ENCODE measurements at places on chromosomes 3 and 15.

GRCh38 chr15:73168487-73168886 lies 116.2 kb downstream of the NEO1 start:
- no peak for DNase-seq

DNA sequence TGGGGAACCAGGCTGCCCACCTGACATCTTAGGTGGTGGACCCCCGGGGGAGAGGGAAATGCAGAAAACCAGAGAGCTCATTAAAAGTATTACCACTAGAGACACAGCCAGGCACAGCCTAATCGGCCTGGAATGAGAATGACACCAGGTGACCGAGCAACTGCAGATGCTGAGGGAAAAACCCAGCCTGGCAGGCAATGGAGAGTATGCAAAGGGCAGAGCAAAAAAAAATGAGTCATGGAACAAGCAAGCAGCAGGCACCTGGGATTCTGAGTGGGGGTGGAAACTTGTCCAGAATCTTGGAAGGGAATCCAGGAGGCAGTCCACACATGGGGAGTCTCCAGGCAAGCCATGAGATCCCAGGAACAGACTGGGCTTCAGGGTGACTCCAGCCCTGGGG lies 183.7 kb upstream of the LRRN1 start:
- DNase-seq, result no peak

DNA sequence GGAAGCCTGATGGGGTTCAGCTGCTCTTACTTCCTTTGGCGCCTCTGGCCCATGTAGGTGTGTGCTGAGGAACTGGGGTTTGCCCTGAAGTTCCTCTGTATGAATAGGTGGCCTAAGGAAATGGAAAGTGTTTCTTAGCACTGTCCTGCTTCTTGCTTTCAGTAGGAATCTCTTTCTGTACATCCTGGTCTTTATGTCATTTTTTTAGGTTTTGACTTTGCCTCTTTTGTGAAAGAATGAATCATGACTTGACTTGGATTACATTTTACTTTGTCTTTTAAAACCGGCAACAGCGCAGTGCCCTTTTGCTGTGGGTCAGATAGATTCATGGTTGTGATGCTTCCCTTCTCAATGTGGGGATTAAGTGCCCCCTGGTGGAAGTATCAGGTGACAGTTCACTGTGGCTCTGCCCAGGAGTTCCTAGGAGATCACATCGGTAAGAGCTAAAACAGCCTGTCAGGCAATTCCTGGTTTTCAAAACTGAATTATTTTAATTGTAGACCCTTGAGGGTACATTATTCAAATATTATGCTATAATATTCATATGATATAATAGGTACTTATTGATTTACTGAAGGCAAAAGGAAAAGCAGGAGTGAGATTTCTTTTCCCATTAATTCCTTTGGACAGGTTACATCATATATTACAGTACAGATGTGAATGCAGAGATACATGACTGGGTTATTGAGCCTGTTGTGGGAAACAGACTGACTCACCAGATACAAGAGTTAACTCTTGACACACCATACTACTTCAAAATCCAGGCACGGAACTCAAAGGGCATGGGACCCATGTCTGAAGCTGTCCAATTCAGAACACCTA lies 95.4 kb downstream of the HCN4 start:
- peak; percentile 19 for DNase-seq

DNA sequence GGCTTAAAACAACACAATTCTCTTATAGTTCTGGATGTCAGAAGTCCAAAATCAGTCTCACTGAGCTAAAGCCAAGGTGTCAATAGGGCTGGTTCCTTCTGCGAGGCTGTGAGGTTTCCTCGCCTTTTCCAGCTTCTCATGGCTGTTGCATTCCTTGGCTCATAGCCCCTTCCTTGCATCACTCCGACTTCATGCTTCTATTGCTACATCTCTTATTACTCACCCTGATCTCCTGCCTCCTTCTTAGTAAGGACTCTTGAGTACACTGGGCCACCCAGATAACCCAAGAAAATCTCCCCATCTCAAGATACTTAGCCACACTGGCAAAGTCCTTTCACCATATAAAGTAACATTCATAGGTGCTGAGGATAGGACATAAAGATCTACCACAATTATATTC lies 193.9 kb downstream of the ADAMTS17 start:
- no peak for DNase-seq

GRCh38 chr3:171524921-171525310 lies 64.7 kb upstream of the TNIK start:
- DNase-seq, result no peak

- no peak for DNase-seq
Measured at GRCh38 chr3:20552605-20553275, 366.7 kb upstream of the SGO1 start.

DNA sequence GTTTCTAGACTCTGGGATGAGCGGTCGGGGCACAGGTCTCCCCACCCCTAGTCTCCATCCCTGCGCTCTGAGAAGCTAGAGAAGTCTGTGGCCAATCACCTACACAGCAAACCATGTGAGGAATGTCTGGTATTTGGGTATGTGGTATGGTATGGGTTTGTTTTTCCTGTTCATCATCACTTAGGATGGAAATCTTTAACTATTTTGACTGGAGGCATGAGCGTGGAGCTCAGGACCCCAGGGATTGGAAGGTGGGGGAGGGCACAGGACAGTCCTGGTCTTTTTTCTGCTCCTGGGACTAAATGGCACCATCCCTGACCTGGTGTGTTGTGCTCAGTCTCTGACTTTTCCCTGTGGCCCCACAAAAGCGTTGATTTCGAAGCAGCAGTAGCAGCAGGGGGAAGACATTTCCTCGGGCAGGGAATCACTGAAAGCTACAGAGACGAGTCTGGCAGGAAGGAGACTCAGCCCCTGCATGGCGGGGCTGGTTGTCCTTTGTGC lies 191.7 kb upstream of the TPM1 start:
- DNase-seq, result no peak

GRCh38 chr15:68387381-68388143 lies 44.4 kb downstream of the ITGA11 start:
- DNase-seq, result no peak

GRCh38 chr3:159069866-159070425 lies 268.1 kb downstream of the MFSD1 start:
- DNase-seq, result no peak

GRCh38 chr15:41024131-41024530 lies 70.9 kb downstream of the CHAC1 start:
- no peak for DNase-seq

- no peak for DNase-seq
Measured at GRCh38 chr3:30349507-30349906, 256.9 kb upstream of the TGFBR2 start.
